Neural crest cell (in vitro differentiated cells): ENCODE measurements at places on chromosomes 5 and 9. TPM values are rescaled to one million over a fixed set of nuclear protein-coding genes. Genes with fewer than 3 reads are reported as not detected.

The GLRA1 gene
- 0.21 and 0.23 TPM in 2 replicates for total RNA-seq

GRCh38 chr5:143892271-143892670, 80.3 kb downstream of the HMHB1 start:
- no peak for DNase-seq

- no peak for DNase-seq
Measured at GRCh38 chr9:87813119-87813463, 69.6 kb upstream of the SPATA31E1 start.

GRCh38 chr5:131541762-131542161, 93.3 kb downstream of the RAPGEF6 start:
- no peak for DNase-seq

DNA sequence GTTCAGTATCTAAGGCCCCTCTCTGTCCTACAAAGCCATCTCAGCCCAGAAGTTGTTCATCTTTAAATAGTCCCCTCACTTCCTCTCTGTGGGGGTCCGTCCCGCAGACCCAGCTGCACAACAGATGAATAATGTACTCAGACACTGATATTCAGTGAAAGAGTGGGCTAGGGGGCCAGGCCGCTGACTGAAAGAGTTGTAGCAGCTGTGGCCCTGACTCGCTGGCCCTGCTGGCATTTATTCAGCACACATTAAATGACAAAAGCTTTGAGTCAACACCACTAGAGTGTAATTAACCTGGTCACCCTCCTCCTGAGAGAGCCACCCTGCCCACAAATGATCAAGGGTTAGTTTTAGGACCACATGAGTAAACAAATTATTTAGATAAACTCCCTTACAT, 76.3 kb downstream of the MED10 start:
- no peak for DNase-seq

DNA sequence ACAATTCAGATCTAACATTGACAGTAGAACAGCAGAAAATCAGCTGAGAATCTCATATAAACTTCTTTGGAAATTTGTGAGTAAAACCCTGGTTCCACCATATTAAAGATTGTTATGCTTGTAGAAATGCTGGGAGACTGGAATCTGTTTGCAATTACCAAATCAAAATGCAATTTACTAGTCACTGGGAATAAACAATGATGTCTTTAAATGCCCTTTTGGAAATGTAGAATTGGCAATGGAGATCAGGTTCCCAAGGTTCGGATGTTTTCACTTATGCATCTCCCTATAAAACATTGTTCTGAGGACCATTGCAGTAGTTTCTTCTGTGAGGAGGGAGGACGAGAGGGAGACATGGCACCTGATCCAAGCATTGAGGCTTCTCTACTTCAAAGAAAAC, 384.4 kb downstream of the TMEM167A start:
- no peak for DNase-seq

- no peak for DNase-seq
Measured at GRCh38 chr5:170805666-170806065, 22.1 kb downstream of the GABRP start.

DNA sequence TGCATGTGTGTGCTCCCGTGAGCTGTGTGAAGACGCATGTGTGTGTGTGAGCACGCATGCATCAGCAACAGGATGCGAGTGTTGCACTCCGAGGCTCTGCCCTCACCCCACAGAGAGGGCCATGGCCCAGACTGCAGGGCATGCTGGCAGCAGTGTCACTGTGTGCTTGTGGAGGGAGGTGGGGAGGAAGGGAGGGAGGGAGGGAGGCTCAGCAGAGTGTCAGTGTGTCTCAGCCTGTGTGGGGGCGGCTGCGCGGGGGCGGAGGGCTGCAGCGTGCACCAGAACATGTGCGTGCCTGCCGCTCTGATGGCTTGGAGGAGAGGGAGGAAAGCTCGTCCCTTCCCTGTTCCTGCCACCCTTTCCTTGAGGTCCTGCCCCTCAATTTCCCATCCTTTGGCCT, 5.3 kb downstream of the CAMK2A start:
- no peak for DNase-seq

The MYORG gene
- 1.7 and 2.0 TPM in 2 replicates for total RNA-seq

GRCh38 chr5:34507933-34508332, 148.2 kb upstream of the RAI14 start:
- DNase-seq: no peak

GRCh38 chr9:137347928-137348327, 45.9 kb upstream of the NRARP start:
- DNase-seq: no peak

DNA sequence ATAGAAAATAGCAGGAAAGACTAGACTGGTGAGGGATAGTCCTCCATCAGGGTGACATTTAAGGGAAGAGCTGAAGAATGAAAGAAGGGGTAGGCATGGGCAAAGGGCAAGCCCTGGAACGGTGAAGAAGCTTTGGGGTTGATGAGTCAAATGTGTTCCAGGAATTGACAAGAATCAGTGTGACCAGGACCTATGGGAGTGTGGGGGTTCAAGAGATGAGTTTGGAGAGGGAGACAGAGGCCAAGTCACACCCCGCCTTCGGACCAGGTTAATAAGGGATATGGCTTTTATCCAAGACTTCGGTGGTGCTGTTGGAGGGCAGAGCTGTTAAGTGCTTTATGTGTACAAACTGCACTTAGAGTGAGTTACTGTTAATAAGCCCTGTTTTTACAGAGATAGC, 920 bp downstream of the PMPCA start:
- no peak for DNase-seq

GRCh38 chr5:169583101-169583423, 511 bp upstream of the SPDL1 start:
- DNase-seq: no peak

- no peak for DNase-seq
Measured at GRCh38 chr9:23322392-23322791, 503.6 kb downstream of the ELAVL2 start.

GRCh38 chr5:157994906-157995519, 136.1 kb upstream of the CLINT1 start:
- peak; percentile 66 for DNase-seq

DNA sequence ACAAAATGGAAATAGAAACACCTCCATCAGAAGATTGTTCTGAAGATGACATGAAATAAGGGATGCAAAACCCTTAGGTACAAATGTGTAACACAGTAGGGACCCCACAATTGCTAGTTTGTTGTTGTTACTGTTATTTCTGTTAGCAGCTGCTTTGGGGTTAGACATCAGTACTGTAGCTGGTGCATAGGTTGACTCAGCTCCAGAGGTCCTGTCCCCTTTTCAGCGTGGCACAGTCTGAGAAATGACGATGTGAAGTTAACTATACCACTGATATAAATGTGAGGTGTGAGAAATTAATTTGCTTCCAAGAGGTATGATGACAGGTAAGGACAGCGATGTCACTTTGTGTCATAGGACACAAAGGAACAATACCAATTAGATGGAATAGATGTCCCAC, 384.6 kb upstream of the KLF4 start:
- no peak for DNase-seq

- DNase-seq: no peak
Measured at GRCh38 chr5:130799015-130799414, 366.0 kb downstream of the HINT1 start.

- no peak for DNase-seq
Measured at GRCh38 chr5:176359658-176360057, 1.9 kb downstream of the KIAA1191 start.

The SURF6 gene
- 22.4 and 23.9 TPM in 2 replicates for total RNA-seq

The PLPP1 gene
- total RNA-seq: 13.2 and 14.1 TPM in 2 replicates

The PAEP gene
- not detected in 2 replicates for total RNA-seq

DNA sequence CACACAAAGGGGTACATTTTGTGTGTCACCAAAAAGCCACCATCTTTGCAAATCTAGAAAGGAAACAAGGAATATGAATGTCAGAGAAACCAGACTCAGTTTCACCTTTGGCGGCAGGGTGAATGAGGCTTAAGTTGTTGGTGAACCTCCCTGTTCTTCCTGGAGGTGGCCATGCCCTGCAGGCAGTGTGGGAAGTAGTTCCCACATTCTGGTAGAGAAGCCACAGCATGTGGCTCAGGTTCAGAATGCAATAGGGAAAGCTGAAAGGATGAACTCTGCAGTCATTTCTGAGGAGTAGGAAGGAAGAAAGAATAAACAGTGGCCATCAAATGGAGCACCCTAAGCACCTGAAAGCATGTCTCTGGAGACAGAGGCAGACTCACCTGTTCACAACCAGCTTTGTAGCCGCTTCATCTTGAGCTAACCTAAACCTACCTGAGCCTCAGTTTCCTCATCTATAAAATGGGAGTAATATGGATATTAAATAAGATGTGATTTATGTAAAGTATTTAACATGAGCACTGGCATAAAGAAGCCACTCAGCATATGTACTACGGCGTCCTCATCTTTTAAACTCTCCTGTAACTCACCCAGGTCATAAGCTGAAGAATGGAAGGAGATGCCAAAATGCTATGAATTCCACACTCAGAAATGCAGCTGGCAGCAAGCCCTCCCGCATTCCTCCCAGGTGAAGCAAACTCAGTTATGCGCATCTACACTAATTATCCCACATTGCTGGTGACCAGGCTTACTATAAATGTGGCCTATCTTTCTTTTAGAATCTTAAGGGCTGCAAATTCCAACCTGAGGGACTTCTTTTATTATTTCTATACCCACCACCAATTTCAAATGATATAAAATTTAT, 86.0 kb downstream of the ZNF608 start:
- no peak for DNase-seq

GRCh38 chr5:108101821-108102220, 280.1 kb downstream of the FBXL17 start:
- DNase-seq: no peak

DNA sequence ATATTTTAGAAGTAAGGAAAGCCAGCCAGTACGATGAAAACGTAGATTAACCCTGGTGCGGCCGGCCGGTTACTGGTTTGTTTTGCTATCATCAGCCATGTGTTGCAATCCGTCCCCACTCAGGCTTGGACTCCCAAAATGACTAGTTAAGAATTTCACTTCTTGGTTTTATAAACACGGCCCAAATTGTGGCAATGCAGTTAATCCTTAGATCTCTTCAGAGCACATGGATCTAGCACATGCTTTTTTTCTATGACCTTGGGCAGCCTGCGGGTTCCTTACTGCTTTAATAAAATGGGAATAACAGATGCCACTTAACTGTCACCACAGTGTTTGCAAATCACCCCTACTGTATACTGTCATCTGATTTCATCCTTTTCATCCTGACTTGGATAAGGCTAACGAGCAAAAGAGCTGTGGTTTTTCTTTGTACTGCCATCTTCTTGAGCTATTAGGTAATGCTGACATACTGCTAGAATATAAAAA, 1.5 kb downstream of the NDFIP1 start:
- no peak for DNase-seq

GRCh38 chr5:93575461-93576414, 5.3 kb downstream of the NR2F1-AS1 start:
- no peak for DNase-seq

DNA sequence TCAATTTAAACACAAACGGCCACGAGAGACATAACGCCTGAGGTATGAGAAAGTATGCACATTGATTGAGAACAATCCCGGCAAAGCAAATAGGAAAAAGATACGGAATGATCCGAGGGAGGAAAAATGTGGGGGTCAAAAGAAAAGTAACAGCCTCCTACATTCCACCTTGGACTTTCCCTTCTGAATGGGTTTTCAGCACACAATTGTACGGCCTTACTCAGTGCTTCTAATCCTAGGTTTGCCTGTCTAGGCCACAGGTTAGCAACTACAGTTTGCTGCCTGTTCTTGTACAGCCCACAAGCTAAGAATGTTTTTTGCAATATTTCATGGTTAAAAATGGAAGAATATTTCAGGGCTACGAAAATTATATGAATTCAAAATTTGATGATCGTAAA, 46.2 kb upstream of the RNF20 start:
- no peak for DNase-seq

- no peak for DNase-seq
Measured at GRCh38 chr5:64869419-64869818, 100.7 kb downstream of the CWC27 start.

The IFNA21 gene
- not detected in 2 replicates for total RNA-seq

- DNase-seq: no peak
Measured at GRCh38 chr5:32953694-32954093, 242.6 kb downstream of the NPR3 start.
